ENCODE measurements at places on chromosomes 4 and X.

DNA sequence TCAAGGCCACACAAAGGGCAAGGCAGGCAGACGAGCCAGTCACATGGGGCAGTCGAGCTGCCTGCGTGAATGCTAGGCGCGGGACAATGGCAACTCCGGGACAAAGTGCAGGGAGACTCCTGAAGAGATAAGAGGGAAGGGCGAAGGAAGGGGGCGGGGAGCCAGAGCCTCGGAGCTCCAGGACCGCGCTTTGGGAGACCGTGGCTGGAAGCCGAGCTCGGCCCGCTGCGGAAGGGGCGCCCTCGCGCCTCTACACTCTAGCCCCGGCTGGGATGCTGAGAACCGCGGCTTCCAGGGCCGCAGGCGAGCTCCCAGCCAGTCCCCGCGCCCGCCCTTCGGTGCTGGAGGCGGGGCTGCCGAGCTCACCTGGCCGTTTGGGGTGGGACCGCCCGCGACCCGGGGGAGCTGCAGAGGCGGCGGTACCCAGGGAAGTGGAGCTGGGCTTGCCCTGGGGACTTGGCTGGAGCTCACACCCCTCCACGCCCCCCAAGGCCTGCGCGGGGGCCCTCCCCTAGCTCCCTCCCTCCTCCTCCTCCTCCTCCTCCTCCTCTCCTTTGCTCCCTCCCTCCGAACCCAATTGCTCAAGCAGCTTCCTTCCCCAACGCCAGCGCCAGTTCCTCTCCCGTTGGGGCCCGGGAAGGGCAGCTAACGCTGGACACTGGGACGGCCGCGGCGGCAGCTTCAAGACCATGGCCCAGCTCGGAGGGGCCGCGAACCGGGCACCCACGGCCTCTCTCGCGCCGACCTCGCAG lies at the start of gene SOWAHD:
TSS of gene SOWAHD (plus strand) at position 610 of the 752 bp plus-strand sequence. CDS start at position 690, 80 bp downstream.
- DNase-seq, result no peak

GRCh38 chr4:172992648-172993378 lies 175.8 kb upstream of the GALNT7 start:
- DNase-seq, result no peak

DNA sequence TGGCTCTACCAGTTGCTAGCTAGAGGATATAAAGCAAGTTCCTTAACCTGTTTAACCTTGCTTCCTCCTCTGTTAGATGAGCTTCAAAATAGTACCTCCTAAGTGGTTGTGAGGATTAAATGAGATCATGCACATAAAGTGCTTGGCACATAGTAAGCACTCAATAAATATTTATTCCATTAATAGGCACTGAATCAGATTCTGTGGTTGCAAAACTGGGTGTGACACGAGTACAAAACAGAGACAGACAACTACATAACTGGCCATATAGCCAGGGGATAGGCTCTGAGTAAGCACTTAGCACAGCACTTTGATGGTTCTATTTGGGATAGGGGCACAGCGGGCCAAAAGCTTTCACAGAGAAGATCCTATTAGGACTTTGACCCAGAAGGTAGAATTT lies 150.3 kb downstream of the RELL1 start:
- no peak for DNase-seq

GRCh38 chr4:138217567-138217966 lies 24.6 kb downstream of the SLC7A11 start:
- DNase-seq, result no peak

GRCh38 chrX:9189286-9189685 lies 155.4 kb upstream of the FAM9B start:
- no peak for DNase-seq
